Renal pelvis (tissue), 12 donors: ENCODE measurements at places on chromosomes 2 and 18.

DNA sequence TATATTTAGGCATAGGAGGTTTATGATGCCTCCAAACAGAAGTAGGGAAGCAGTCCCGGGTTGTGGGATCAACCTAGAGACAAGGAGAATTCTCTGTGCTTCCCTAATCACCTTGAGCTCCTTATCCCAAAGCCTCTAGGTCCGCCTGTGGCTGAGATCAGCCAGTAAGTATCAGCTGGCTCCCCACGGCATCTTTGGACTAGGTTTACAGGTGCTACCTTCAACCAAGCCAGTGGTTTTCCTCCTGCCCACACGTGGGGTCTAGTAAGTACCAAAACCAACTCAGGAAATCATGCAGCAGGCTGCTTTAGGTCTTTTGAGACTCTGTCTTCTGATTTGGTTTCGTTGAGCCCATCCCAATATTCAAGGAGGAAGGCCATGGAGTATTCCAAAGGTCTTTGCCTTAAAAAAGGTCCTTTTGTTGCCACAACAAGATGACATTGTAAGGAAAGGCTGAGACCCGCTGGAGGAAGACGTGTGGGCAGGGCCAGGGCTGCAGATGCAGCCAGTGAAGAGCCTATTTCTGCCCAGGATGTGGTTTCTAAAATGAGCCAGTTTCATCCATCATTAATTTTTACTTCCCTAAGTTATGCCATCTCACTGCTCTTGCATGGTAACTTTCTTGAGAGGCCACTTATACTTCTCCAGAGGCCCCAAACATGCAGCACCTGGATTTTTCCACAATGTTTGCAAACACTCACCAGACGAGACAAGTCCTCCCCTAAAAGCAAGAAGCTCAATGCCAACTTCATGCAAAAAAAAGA lies 248.7 kb downstream of the RNF152 start:
- DNase-seq, result no peak

GRCh38 chr2:201257381-201257955 lies 2.9 kb upstream of the CASP8 start:
- no peak for DNase-seq

- DNase-seq, result no peak
Measured at GRCh38 chr2:124320051-124320688, 295.1 kb downstream of the CNTNAP5 start.

- DNase-seq, result no peak
Measured at GRCh38 chr18:43827311-43827710, 550.0 kb upstream of the SYT4 start.

DNA sequence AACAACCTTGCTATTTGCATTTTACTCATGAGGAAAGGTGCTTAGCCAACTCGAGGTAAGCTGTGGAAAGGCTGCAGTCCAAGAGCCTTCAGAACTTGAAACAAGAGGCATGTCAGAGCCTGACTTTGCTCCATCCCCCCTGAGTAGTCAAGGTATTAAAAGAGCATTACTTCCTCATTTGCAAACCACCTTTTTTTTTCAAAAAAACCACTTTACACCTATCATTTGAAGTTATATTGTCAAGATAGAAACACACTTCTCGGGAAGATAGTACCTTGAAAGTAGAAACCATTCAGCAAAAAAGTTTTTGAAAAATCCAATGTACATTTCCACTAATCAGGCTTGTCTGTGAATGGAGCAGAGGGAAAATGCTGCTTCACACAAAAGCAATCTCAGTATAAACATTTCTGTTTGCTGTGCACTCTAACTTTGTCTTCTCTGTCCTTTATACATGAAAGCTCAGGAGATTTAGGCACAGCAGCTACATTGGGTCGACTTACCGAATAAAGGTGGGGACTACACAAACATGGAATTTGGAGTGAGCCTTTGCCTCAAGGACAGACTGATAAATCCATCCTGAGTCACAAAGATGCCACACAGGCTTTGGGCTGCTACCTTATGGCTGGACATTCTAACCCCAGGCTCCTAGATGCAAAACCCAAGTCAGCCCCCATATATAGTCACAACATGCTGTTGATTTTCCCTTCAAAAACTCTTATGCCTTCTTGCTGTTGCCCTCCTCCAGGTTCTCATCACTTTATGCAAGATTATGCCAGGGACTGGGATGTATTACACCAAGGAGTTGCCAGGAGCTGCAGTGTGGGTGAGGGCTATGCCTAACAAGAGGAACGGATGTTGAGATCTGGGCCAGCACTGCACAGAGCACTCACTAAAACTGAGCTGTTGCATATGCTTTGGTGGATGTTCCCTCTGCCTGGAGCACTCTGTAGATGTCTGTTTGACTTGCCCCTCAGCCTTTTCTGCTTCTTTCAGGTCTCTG lies 41.4 kb upstream of the EML4 start:
- no peak for DNase-seq

DNA sequence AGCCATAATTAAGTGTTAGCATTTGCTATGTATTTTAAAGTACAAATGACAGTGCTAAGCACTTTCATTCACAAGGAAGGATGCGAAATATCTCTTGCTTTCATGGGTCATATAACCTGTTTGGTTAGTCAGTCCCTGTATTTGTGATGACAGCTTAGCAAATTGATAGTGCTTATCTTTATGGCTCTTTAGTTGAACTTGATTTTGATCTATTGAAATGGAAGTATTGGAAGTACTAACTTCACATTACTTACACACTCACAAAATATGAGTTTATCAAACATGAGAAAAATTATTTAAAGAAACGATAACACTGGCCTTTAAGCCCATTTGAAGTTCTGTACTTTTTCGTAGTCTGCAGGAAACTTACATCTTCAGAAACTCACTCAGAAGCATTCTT lies 97.4 kb upstream of the NEUROD1 start:
- no peak for DNase-seq

GRCh38 chr2:165428926-165429325 lies 40.6 kb upstream of the CSRNP3 start:
- no peak for DNase-seq

DNA sequence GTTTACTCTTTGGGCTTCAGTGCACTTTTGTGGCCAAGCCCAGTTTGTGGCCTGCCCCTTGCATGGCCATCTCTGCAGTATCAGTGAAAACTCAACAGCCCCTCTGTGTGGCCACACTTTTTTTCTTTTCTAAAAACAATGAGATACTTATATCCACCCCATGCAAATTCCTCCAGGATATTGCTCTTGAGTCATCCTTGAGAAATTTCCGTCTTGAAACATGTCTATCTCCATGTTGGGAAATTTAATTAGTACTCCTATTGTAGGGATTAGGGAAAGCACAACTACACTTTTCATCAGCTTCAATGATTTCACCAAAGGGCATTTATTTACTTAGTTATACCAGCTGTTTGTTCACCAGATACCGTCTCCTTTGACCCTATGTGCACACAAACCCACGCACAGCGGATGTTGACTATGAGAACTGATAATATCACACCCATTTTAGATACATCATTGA lies 993.1 kb downstream of the TSN start:
- no peak for DNase-seq

DNA sequence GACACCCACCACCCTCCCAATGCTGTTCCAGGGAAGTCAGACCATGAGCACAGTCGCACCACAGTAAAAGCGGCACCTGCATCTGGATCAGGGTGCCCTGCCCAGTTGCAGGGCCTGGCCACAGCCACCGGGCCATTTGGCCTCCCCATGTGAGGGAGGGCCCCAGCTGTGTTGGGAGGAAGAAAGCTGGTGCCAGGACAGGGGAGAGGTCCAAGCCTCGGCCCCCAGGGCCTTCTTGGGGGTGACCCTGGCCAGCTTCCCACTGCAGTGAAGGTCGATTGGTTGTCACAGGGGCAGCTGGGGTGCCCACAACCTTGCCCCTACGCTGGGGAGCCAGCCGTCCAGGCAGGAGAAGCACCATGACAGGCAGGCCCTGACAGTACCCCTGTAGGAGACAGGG lies 183.2 kb upstream of the RAB6C start:
- DNase-seq, result no peak

GRCh38 chr2:128834880-128835252 lies 516.2 kb upstream of the HS6ST1 start:
- DNase-seq, result no peak

DNA sequence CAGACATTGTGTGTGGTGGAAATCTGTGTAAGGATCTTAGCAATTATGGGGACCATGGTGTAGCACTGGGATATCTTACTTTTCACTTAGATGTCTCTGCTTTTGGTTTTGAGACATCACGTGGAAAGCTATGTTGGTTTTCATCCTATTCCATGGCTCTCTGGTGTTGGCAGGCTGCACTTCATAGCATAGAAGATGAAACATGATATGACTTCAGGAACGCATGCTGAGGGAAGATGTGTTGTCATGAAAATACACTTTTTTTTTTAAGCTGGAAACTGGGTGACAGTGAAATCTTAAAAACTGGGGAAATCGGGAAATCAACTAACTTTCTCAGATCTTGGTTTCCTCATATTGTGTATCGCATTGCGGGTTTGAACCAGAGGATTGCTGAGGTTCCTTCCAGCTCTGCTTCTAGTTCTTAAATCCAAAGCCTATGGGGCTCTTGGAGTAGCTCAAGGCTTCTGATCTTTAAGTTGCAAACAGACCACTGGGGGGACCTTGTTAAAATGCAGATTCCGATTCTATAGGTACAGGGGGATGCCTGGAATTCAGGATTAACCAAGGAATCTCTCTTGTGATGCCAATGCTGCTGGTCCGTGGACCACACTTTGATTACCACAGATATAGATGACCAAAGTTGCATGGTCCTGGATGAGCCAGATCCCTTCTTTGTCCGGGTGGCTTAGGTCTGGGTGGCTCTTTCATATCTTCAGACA lies 160.7 kb downstream of the SH3RF3 start:
- no peak for DNase-seq

- peak; percentile 39 for DNase-seq
Measured at GRCh38 chr2:24920098-24920808, at the start of gene ADCY3. Gene ADCY3, minus strand, starts transcription at chr2:24920237. Its CDS starts 1,250 bp downstream, at chr2:24918987.

DNA sequence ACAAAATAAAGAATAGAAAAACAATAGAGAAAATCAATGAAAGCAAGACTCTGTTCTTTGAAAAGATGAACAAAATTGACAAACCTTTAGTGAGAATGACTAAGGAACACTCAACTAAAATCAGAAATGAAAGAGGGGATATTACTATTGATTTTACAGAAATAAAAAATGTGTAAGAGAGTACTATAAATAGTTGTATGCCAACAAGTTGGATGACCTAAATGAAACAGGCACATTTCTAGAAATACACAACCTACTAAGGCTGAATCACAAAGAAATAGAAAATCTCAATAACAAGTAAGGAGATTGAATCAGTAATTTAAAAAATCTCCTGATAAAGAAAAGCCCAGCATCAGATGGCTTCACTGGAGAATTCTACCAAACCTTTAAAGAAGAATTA lies 18.4 kb upstream of the MALL start:
- no peak for DNase-seq

DNA sequence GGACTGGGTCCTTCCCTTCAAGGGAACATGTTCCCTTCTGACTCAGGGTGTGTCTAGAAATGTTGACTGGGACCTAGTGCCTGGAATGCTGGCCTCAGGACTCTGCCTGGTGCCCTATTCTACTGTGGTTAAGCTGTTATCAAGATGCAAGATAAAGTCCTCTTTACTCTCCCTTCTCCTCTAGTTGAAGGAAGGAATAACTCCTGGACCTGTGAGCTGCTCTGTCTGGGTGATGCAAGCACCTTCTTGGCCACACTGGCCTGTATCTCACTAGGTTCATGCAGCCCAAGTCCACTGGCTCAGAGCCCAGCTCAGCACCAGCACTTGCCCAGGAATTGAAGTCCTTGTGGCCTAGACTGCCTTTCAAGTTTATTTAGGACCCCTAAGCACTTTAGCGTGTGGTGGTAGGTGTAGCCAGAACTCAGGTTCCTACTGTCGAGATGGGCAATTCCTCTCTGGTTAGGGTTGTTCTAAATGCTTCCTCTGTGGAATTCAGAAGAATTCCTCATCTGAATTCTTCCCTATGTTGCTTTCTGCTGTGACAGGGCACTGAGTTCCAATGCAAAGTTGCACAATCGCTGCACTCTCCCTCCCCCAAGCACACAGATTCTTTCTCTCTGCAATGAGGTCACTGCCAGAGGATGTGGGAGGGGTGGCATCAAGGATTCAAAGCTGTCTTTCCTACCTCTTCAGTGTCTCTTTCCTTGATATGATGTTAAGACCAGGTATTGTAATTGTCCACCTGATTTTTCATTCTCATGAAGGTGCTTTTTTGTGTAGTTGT lies 54.7 kb downstream of the VWC2L start:
- DNase-seq, result no peak

- DNase-seq, result no peak
Measured at GRCh38 chr2:173393186-173393585, 38.5 kb downstream of the CDCA7 start.

DNA sequence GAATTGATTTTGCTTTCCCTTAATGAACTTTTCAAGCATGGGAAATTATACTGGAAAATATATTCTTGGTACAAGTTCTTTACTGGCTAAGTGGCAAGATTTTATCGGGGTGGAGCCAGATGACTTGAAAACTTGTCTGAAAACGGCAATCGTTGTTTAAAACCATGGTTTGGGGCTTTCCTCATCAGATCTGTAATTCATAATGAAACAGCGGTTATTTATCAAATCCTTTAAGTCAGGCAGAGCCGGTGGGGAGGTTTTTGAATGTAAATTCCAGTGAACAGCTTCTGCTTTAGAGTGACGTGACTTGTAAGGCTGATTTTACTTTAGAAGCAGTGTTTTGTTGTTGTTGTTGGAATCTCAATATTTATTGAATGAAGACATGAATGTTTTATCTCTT lies 2.6 kb downstream of the SEC11C start:
- no peak for DNase-seq

GRCh38 chr2:64263315-64263714 lies 119.1 kb upstream of the PELI1 start:
- peak; percentile 61 for DNase-seq

DNA sequence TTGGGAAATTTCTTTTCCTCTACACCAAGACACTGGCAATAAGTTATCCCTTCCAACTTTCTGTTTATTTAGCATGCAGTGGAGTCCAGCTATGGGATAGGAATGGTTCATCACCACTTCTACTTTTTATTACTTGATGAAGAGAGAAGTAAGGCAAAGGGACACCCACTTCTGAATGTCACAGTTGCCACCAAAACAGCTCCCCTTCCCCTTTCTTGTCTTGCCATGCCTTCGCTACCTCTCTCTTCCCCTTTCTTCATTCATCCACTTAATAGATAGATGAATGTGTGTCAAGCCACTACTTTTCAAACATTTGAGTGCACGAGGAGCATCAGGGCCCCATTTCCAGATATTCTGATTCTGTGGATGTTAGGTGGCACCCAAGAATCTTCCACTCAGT lies 59.6 kb downstream of the KCTD18 start:
- no peak for DNase-seq
